ENCODE measurements at places on chromosomes 6 and 20.

DNA sequence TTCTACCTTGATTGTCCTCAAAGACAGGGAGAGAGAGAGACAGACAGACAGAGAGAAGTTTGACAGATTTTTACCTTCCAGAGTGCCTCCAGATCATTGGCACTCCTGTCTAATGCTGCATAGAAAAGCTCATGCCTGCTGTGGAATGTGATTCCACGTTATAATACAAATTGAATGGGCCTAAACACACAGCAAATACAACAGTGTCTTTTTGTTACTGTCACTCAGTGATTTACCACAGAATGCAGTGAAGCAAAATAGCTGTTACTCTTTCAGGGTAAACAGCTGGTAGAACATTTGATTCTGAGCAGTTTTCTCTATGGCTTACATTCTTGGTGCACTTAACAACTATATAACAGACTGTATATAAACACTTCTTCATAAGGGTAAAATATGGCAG, 558.7 kb downstream of the LMBRD1 start:
- no peak for DNase-seq

DNA sequence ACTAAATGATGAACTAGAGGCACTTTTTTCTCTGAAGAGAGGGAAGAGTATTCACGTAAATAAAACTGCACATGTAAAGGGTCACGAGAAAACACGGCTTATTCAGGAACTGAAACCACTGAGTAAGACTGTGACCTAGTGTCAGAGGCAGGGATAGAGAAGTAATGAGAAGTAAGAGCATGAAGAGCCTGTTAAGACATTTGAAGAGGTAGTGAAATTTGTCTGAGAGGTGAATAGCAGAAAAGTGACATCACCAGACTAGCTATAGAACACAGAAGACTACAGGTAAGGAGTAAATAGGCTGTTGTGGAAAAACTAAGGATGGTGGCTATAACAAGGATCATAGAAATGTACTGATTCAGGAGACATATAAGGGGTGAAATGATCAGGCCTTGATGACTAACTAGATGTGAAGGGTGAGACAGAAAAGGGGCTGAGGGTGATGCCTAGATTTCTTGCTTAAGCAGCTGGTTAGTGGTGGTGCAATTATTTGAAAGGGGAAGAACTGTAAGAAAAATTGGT, 76.8 kb downstream of the REV3L start:
- no peak for DNase-seq

DNA sequence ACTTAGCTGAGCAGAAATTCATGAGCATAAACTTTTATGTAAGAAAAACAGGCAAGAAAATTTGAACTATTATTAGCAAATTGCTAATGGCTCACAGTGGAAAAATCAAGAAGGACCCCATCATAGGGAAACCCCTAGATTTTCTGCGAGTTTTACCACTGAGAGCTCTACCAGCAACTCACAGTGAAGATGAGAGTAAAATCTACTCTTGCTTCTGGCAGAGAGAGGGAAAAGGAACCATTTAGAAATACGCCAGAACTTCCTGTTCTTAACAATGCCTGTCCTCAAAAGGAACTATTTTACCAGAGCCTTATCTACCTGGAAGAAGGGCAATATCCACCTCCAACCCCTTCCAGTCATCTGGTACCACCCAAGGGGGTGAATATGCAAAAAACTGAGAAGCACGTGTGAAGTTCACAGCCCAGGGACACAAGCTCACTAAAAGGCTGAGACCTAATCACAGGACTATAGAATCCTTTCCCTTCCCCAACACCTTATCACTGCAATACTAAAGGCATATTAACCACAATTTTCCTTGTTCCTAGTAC, 34.4 kb upstream of the ASF1A start:
- no peak for DNase-seq

DNA sequence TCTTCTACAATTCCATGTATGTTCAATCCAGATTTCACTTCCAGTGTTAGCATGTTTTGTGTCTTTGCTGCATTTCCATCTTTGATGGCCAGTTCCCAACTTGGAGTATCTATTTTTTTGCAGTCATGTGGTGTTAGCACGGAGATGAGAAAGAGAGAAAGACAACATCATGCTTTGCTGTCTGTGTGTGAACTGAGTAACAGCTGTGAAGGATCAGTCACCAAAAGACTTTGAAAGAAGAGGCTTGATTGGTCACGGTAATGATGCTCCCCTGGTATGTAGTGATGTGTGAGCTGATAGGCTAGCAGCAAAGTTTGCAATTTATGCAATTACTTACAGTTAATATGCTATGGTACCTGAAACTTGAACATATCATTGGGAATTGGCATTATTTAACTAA, 731.3 kb upstream of the NRSN1 start:
- DNase-seq = peak; percentile 3

- no peak for DNase-seq
These were observed 7.6 kb downstream of the PLCB4 start for GRCh38 chr20:9076440-9076839.

DNA sequence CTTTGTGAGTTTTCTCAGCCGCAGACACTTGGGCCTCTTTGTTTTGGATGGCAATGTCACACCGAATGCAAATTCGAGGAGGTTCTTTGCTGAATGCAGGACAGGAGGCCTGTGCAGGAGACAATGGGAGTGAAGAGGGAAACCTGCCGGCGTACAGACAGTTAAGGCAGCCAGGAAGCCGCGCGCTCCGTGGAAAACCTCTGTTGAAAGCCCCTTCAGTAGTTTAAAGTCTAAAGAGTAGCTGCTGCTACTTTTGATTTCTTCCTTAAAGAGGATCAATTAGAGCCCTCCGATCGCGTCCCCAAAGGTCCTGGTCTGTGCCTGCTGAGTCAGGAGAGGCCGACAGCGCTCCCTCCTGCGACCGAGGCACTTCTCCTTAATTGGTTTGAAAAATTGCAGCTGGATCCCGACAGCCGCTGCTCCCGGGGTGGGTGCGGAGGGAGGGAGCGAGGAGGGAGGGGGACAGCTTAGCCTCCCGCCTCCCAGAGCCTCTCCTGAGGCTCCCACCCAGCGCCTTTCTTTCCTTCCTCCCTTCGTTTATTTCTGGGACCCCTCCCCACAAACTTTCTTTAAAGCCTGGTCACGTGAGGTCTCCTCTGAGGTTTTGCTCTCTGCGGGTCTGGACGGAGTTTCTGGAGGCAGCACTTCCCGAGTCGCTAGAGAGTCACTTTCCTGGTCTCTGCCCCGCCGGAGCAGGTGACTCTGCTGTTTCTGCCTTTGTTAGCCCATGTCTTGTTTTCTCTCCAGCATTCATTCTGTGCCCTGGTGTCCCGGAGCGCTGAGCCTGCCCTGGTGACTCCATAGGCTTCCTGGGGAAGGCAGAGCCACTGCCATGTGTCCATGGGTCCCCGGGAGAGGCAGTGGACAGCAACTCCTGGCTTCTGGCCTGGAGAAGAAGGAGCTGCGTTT, 22.3 kb upstream of the RPP40 start:
- peak; percentile 74 for DNase-seq

- no peak for DNase-seq
These were observed 188.2 kb upstream of the PREP start for GRCh38 chr6:105591053-105591452.
